ENCODE measurements at places on chromosomes 13 and 19.
A peak's percentile ranks its signal among the peaks of the same experiment; 100 is the strongest.

DNA sequence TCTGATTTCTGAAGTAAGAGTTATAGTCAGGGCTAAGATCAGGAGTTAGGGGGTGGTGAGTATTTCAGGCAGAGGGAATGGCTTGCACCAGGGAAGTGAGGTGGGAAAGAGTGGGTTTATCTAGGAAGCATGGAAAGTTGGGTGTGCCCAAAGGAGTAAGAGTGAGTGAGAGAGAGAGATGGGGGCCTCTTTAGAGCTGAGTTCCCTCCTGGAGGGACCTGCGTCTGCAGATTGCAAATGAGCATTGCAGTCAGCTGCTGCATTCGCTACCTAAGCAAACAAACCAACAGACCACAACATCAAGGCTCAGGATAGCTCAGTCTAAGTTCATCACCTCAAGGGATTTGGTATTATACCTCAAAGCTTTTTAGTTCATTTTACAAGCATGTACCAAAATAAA lies 405.8 kb downstream of the FGF9 start:
- DNase-seq = no peak

GRCh38 chr13:30274083-30274482 lies 33.3 kb downstream of the KATNAL1 start:
- DNase-seq = no peak

- peak; percentile 39 for DNase-seq
Observed at GRCh38 chr19:45179072-45179891, 698 bp downstream of the BLOC1S3 start.

GRCh38 chr13:40016953-40017660 lies 361.6 kb downstream of the COG6 start:
- DNase-seq = no peak

DNA sequence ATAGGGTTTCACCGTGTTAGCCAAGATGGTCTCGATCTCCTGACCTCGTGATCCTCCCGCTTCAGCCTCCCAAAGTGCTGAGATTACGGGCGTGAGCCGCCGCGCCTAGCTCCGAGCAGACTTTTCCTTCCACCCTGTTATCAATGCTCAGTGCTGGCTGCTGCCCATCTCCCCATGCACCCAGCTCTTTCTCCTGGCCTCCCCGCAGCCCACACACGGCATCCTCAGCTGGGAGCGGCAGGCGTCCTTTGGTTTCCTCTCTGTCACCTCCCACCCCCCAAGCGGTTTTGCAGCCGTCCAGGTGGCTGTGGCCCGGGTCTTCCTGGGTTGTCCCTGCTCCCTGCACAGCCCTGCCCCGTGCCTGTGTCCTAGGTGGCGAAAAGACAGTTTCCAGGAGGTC lies 12.1 kb downstream of the PRR22 start:
- no peak for DNase-seq

DNA sequence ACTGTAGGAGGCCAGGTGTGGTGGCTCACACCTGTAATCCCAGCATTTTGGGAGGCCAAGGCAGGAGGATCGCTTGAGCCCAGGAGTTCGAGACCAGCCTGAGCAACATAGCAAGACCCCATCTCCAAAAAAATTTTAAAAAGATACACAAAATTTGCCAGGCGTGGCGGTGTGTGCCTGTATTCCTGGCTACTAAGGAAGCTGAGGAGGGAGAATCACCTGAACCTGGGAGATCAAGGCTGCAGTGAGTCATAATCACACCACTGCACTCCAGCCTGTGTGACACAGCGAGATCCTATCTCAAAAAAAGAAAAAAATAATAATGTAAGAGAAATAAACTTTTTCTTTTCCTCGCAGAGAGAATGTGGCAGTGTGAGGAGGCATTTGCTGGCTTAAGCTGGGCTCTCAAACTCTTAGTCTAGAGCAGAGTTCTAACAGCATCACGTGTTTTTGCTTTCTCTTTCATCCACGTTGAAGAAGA lies 21.1 kb downstream of the FAM187B start:
- DNase-seq = peak; percentile 64

- DNase-seq = peak; percentile 81
Observed at GRCh38 chr19:8571006-8571411, 6.2 kb downstream of the MYO1F start.

DNA sequence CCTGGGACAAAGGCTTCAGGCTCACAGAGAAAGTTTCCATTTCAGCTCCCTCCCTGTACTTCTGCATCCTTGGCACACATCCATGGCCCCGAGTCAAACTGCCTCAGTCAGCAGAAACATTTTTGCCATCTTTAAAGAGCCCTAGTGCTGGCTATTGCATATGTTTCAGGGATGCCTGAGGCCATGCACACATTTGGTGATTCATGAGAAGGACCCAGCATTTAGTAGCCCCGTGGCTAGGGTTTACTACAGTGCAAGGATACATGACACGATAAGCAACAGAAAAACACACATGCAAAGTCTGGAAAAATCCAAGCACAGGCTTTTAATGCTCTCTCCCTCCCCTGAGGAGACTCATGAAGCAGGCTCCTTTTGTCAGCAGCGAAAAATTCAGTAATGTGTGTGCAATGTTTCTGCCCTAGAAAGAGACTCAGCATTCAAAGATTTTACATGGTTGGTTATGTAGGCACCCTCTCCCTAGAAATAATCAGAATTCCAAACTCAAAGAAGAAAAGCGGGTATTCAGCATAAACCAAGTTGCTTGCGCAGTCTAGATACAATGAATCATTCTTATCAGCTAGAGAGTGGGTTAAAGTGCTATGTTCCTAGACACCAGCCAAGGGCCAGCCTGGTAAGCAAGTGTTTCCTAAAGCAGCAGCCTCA lies 17.6 kb downstream of the ACOD1 start:
- DNase-seq = no peak

DNA sequence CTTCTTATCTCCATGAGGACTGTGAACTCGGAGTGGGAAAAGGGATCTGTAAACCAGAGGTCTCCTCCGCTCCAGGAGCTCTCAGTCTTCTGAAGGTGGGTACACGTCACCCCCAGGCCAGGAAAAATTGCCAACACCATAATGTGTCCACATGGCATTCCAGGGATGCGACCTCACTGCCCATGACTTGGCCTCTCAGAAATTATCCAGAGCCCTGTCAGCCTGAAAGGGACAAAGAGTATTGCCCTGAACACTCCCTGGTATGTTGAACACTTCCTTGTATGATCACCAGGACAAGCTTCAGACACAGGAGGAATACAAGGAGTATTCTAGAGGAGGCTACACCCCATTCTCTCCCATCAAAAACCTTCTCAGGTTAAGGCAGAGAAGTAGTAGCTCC lies 81.0 kb upstream of the SLC7A1 start:
- DNase-seq = no peak

GRCh38 chr13:38657191-38657590 lies 29.7 kb upstream of the FREM2 start:
- DNase-seq = no peak

DNA sequence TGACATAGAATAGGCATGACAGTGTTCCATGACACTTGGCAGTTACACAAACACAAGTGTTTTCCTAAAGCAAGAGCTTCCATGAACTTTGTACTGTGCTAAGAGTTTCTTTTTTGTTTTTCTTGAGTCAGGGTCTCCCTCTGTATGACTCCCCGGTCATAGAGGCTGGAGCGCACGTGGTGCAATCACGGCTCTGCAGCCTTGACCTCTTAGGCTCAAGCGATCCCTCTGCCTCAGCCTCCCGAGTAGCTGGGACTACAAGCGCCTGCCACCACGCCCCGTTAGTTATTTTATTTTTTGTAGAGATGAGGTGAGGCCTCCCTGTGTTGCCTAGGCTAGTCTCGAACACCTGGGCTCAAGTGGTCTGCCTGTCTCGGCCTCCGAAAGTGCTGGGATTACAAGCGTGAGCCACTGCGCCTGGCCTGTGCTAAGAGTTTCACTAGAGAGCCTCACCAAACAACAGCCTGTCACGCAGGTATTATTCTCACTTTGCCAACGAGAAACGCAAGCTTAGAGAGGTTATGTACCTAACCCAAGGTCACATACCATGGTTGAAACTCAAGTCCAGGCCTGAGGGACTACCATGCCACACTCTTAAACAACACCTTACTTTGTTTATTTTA lies 355.9 kb downstream of the KLF12 start:
- no peak for DNase-seq

- no peak for DNase-seq
Observed at GRCh38 chr13:41740479-41740878, 220.4 kb downstream of the VWA8 start.

- DNase-seq = no peak
Observed at GRCh38 chr19:33653684-33654083, 31.9 kb downstream of the CHST8 start.

DNA sequence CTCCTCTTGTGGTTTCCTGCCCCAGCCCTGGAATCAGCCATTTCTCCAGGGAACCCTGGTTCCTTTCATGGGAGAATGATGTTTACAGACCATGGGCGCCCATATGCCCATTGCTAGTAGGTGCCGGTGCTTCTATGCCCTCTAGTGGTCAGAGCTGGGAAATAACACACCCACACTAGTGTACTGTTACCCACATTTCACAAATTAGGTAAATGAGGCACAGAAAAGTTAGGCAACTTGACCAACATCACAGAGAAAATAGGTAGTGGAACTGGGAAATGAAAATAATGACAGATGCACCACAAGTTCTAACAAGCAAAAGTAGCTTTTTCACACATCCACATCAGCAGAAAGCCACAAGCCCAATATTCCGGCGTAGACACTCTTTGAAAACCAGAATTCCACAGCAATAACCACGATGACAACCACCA lies 1.3 kb upstream of the CEACAM3 start:
- DNase-seq = peak; percentile 73

- DNase-seq = no peak
Observed at GRCh38 chr13:30125422-30126073, 181.8 kb downstream of the KATNAL1 start.

DNA sequence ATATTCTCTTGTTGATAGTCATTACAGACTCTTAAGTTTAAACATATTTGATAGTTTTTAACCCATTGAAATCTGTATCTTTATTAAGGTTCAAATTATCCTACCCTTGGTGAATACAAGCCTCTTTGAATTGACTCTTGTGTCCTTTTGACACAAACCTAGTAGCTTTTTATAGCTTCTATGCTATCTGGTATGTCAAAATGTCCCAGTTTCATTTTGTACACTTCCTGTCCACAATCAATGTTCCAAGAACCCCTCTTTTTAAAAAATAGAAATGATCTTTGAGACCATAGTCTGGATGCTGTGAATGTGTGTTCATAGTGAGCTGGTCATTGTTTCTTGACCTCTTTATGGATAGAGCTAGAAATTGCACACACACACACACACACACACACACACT lies 39.2 kb upstream of the FGF14 start:
- no peak for DNase-seq

GRCh38 chr13:63050287-63050686 lies 1634.6 kb upstream of the PCDH20 start:
- DNase-seq = no peak

DNA sequence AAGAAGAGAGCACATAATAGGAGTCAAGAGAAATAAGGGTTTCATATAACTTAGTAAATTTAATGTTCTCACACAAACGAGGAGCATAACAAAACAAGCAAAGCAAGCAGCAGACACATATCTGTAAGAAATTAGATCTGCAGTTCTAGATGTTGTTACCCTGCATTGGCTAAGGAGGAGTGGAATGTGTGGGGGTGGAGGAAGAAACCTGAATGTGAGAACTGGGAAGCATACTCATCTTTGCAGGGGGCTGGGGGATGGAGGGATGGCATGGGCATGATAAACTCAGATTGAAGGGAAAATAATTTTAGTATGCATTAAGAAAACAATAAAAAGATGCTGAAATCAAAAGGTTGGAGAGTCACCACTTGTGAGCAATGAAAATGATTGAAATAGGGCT lies 255.0 kb downstream of the LIG4 start:
- DNase-seq = no peak

DNA sequence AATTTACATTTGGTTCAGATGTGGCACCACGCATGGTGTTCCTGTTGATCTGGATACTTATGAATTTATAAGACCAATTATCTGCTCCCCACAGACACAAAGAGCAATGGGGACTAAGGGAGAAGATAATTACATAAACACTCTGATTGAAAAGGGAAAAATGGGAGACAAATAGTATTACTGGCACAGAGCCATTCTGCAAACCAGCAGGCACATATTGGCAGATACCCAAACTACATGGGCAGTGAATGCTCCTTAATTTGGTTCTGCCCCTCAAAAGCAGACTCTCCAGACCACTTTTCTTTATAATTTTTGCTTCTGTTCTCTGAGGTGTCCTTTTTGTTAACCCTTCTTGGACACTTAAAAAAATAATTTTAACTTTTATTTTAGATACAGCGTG lies 1674.2 kb downstream of the PCDH9 start:
- no peak for DNase-seq

DNA sequence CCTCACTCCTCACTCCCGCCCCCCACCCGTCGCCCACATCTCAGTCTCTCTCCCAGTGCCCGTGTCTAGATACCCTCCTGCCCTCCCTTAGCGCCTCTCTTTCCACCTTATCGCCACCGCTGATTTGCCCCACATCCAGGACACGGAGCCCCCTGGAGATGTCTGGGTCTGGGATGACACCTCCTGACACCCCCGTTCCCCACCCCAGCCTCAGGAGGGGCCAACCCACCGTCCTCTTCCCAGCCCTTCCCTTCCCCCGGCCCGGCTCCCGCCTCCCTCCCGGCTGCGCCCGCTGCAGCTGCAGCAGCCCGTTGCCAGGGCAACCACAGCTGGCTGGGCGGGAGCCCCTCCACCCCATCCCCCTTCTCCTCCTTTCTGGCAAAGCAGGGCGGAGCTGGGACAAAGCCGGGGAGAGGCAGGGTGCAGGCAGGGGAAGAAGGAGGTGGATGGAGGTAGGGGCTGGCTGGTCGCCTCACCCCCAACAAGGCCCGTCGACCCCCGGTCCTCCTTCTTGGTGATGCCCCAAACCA lies 13.5 kb downstream of the DPF1 start:
- no peak for DNase-seq

- no peak for DNase-seq
Observed at GRCh38 chr13:40109351-40109844, 453.9 kb downstream of the COG6 start.

DNA sequence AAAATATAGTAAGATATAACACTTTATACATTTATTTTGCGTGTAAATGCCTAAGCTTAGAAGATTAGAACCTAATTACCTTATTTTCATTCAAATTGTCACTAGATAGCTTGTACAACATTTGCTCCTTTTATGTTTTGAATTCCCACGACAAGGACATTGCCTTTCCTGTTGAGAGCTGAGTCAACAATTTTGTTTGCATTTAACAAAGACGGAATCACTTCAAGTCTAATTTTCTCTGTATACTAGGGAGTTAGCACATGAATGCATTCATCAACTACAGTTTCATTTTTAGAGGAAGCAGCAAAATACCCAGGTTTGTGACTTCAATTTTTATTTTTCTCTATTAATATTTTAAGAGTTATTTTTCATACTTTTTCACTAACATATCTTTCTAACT lies 48.7 kb upstream of the PCCA start:
- DNase-seq = no peak
